ENCODE measurements at places on chromosomes 3 and 15.

- no peak for DNase-seq
These were observed 81.4 kb upstream of the TBC1D5 start for GRCh38 chr3:17823816-17824215.

DNA sequence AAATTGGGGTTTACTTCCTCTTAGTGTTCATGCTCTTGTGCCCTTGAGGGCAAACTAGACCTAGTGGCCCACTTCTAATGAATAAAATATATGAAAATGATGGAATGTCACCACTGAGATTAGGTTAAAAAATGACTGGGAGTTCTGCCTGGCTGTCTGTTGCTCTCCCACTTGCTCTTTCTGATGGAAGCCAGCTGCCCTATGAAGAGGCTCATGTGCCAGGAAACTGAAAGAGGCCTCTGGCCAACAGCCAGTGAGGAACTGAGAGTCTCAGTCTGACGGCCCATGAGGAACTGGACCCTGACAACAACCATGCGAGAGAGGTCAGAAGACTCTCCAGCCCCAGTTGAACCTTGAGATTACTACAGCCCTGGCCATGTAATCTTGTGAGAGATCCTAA, 107.1 kb upstream of the FHIT start:
- DNase-seq = no peak

DNA sequence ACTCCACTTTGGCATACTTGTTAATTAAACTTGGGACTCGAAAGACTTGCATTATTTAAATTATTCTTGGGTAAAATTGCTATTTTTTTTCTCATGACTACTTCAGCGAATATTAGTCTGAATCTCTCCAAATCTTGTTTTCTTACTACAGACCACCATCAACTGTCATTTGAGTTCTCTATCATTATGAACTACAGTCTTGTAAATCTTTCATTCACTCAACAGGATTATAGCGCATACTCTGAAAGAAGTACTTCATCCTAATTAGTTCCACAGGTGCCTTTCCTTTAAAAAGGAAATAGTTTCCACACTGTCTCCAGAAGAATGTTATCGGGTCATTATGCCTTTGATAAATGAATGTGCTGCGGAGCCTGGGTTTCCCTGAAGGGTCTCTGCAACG, 149.5 kb downstream of the NLGN1 start:
- DNase-seq = no peak

DNA sequence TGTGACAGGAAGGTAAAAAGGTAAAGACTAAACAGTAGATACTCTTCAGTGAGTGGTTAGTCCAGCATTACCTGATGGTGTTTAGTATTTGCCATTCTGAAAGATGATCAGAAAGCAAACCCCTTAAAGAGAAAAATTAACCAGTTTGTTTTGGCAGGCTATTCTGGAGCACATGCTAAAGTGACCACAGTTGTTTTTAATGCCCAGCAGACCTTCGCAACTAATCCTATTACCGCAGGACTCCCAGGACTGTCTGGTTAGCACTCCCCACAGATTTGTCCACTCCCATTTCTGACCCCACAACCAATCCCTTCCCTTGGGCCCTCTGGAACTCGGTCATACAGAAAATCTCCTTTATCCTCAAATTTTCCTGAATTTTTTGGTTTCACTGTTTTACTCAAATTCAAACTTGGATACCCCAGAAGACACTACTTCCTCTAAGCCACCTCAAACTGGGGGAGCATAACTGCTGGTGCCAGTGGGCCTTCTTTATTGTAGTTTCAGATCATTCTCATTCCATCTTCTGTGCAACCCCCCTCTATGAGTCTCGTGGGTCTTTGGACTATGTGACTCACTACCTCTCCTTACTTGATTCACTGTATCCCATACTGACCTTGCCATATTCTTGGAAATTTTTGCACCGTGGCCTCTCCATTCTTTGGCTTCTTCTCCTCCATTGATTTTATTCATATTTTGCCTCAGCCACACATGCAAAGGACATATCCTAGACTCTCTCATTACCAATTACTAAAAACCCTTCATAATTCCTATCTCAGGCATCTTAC, 104.4 kb downstream of the RBMS3 start:
- no peak for DNase-seq

GRCh38 chr3:156350781-156351180, 204.1 kb downstream of the SSR3 start:
- DNase-seq = no peak

DNA sequence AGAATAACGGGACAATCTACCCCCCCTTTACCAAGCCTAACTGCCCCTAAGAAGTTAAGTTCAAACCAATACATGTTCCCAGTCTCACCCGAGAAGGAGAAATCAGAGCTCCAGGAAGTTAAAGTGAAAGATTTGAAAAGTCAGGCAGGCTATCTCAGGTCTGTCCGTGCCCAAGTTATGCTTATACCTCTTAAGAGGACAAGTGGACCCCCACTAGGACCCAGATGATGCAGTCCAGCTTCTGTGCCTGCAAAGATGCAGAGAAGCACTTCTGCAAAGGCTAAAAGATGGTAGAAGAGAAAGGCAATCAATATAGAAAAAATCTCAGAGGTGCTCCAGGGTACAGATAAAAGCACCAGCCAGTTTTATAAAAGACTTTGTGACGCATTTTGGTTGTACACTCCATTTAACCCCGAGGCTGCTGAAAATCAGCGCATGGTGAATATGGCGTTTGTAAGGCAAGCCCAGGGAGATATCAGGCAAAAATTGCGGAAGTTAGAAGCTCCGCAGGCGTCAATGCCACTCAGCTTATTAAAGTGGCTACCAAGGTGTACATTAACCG, 9.8 kb upstream of the SLC9C1 start:
- peak; percentile 45 for DNase-seq
